Suppressor macrophage (primary cell): ENCODE measurements at places on chromosomes 12 and 14.

DNA sequence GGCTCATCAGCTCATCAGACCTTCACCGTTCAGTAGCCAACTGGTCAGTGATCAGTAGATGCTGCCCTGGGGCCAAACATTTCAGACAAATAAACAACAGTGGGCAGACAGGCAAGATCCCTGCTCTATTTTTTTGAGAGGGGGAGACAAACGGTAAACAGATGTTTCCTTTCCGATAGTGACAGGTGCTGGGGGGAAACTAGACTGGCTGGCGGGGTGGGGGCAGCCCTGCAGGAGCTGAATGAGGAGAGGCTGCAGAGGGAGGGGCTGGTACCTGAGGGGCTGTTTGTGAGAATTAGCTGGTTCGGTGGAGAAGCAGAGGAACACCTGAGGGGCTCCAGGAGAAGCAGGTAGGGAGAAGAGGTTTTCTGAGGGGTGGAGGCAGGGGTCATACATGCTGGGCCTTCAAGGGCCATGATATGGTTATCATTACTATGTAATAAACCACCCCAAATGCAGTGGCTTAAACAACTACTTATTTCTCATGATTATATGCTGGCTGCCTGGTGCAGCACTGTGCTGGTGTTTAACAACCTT is 8.2 kb upstream of the GOLGA3 start:
- no peak for DNase-seq

DNA sequence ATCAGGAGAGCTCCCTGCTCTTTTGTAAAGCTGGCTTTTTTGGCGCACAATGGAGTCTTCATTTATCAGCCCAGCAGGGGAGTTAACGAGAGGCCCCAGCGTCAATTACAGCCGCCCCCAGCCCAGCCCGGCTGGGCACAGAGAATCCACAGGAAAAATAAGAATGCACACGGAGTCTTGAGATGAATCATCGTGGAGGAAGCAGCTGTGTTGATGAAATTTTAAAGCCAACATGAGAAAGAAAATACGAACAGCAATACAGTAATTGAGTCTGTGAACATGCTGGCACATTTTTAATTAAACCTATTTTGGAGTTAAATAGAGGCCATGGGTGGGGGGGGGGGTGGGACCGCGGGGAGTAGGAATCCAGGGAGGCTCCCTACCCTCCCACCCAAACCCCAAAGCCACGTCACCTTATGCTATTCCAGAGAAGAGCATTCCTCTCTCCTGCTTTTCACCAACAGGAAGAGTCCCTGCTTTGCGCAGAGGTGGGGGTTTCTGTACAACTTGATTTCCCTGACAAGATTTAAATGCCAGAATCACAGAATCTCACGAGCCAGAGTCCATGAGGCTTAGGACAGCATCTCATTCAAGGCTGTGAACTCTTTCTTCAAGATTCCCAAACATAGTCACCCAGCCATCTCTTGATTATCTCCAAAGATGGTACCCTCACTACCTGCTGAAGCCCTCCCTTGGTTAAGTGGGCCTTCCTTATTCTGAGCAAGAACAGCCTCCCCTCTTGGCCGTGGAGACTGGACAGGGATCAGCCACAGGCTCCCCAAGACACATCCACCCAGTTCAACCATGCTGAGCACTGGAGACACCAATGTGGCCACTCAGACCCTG is 50.3 kb downstream of the CCNK start:
- DNase-seq = no peak

DNA sequence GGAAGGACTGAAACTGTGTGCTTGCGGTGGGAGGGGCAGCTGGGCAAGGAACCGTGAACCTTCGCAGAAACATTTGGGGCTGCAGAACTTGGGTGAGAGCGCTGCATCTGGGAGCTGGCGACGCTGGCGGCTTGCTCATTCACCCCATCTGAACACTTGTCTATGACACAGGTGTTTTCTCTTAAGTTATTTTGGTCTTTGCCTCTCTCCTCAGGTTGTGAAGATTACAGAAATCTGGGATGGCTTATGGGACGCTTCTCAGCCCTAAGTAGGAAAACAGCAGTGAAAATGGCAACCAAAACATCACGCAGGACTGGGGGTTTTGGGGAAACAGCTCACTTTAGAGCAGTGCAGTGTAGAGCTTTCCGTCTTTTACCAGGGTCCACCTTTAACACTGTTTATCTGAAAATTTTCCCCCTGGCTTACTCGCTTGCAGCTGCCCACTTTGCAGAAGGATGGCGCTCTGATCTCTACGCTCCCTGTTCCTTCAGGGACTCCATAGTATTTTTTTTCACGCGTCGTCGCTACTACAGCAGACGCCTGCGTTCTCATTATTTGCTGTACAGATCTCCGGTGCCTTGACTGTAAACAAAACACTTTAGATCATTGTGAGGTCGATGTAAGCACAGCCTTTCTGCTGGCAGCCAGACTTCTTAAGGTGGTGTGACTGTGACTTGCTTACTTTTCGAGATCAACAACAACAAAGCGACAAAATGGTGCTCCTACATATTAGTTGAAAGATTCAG is 2.7 kb upstream of the CDKN1B start:
- DNase-seq = no peak

DNA sequence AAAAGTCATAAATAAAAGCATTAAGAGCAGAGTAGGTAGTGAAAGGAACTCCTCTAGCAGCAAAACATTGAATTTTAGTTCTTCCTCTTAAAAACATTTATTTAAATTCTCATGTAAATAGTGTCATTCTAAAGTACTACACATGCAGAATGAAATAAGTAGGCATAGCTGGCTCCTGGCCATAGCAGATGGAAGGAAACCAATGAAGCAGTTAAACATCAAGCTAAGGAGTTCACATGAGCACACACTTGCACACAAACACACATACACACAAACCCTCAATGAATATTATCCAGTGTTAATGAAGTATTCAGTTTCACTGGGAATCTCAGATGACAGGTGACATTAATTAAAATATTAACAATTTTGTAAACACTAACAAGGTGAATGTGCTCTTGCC is 69.3 kb downstream of the SLC35F4 start:
- DNase-seq = no peak

DNA sequence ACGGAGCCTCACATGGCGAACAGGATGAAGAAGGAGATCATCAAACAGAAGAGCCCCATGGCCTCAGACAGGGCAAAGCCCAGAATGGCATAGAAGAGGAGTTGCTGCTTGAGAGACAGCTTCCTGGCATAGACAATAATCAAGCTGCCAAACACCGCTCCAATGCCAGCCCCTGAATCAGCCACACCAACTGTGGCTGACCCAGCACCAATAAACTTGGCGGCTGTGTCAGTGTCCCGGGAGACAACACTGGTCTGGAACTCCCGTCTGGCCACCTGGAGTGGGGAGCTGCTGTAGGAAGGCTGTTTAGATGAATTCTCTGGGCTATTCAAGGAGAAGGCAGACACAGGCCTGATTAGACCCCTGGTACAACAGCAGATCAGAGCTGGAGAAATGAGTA is 100.1 kb downstream of the HEATR5A start:
- DNase-seq = no peak

DNA sequence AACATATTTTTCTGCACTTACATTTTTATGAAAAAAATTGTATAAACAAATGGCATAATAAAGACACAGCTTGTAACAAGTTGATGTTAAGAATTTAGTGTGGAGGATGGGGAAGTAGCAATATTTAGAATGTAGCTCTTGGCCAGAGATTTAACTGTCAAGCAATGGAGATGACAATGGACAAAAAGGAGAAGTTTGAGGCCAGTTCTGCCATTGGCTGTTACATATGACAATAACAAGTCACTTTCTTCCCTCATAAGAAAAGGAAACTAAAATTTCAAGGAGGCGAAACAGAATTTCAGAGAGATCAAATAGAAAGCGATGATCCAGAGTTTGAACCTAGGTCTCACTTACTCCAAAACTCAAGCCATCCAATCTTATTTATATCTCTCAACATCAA is 122.8 kb upstream of the CCDC175 start:
- DNase-seq = peak; percentile 59

DNA sequence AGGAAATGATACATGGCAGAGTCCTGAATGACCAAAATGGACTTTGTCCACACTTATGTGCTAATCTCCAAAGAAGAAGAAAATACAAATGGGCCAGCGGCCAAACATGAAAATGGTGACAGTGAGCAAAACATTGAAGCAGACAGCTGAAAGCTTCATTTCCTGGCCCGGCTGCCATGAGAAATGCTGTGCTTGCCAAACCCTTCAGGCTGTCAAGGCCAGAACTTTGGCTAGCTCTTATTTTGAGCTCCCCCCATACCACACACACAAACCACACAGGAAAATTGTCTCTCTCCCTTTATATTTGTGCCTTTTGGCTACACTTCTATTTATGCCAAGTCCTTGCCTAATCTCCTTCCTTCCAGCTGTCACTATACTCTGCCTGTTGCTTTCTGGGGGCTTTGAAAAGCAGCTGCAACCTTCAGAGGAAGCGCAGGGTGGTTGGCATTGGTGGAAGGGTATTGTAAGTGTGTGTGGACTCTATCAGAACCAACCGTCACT is 323.8 kb downstream of the RAD51B start:
- no peak for DNase-seq

GRCh38 chr12:76288218-76288617 is 60.0 kb downstream of the BBS10 start:
- no peak for DNase-seq
